ENCODE measurements at places on chromosomes 1 and 21. TPM values are rescaled to one million over a fixed set of nuclear protein-coding genes. Genes with fewer than 3 reads are reported as not detected.

The SEMA6C gene
- 0.66 TPM for total RNA-seq

The DIO1 gene
- not detected for total RNA-seq

The SPRR2A gene
- total RNA-seq = not detected

The PPIAL4G gene
- total RNA-seq = not detected

The CHIT1 gene
- not detected for total RNA-seq

The LMO4 gene
- 103 TPM for total RNA-seq

The NR5A2 gene
- not detected for total RNA-seq

The CFAP57 gene
- total RNA-seq = 0.75 TPM

The MFAP2 gene
- total RNA-seq = 8.0 TPM

The PTPRF gene
- total RNA-seq = 58.4 TPM

The SMCP gene
- total RNA-seq = 0.11 TPM

The ITLN2 gene
- not detected for total RNA-seq

The PTAFR gene
- 0.33 TPM for total RNA-seq

The MIS18A gene
- total RNA-seq = 8.7 TPM

The PPM1J gene
- 1.1 TPM for total RNA-seq

The NCAM2 gene
- 2.5 TPM for total RNA-seq

The SLC26A9 gene
- total RNA-seq = not detected

The GJC2 gene
- 9.7 TPM for total RNA-seq

The WLS gene
- 154 TPM for total RNA-seq

The NUP210L gene
- total RNA-seq = under 0.01 TPM

The SLC1A7 gene
- total RNA-seq = 0.12 TPM

The ACOT11 gene
- 5.7 TPM for total RNA-seq

The FAM43B gene
- total RNA-seq = under 0.01 TPM

The THRAP3 gene
- total RNA-seq = 84.1 TPM

The CYYR1 gene
- 0.12 TPM for total RNA-seq

The G0S2 gene
- total RNA-seq = 6.6 TPM

The LCE1A gene
- total RNA-seq = not detected

The LRRIQ3 gene
- 0.12 TPM for total RNA-seq

The VAV3 gene
- 0.77 TPM for total RNA-seq

The ARMH1 gene
- 0.11 TPM for total RNA-seq

The CLDN17 gene
- total RNA-seq = not detected
